Activated CD8-positive, alpha-beta T cell treated with anti-CD3 and anti-CD28 coated beads, Interleukin-2, amount 10 ng/mL, durations not matched to agents 7 days and 5 days (primary cell): ENCODE measurements at places on chromosomes 13 and 19. TPM values are rescaled to one million over a fixed set of nuclear protein-coding genes. Genes with fewer than 3 reads are reported as not detected.

The WDR88 gene
- total RNA-seq, result not detected

The ZNF155 gene
- total RNA-seq, result 3.0 TPM

The ZNF181 gene
- total RNA-seq, result 3.8 TPM

The ICAM4 gene
- total RNA-seq, result 1.1 TPM

The RASGRP4 gene
- total RNA-seq, result 0.50 TPM

The PLIN4 gene
- total RNA-seq, result not detected

The FCGBP gene
- 6.2 TPM for total RNA-seq

The EFNB2 gene
- 0.08 TPM for total RNA-seq

The ZNF439 gene
- total RNA-seq, result 10.2 TPM

The TMEM145 gene
- total RNA-seq, result 0.37 TPM

The SYT3 gene
- not detected for total RNA-seq

The DLL3 gene
- total RNA-seq, result 0.26 TPM

The TSC22D1 gene
- 15.8 TPM for total RNA-seq

The IZUMO4 gene
- total RNA-seq, result 8.7 TPM
